ENCODE measurements at places on chromosomes 3 and 15.

GRCh38 chr15:93030430-93031102, 58.4 kb downstream of the RGMA start:
- peak; percentile 45 for DNase-seq

DNA sequence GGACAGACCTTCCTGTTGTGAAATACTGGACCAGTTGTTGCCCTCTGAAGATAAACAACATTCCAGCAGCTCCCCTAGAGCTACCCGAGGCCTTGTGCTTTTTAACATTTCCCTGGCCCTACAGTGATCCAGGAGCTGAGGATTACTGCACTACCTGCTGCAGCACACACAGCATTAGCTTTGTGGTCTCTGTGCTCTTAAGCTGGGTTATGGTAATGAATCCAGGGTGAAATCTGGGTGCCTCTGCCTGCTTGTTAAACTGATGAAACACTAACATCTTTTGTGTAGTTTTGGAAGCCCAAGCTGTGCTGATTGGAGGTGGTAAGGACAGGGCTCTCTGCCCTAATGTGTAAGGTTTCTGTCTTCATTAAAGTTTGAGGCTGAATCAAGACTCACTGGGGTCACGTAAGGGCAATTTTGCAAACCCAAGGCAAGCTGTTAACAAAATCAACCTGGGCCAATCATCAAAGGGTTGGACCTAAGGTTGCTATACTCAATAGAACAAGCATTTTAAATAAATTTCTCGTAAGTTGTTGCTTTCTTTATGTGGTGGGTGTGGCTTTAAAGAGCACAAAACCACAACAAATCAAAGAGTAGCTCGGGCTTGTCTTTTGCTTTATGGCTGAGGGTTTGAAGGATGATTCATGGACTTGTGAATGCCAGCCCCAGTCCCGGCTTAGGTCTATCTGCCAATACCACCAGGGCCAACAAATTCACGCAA, 183.9 kb downstream of the TPRG1 start:
- DNase-seq: no peak

GRCh38 chr15:67405208-67406191, 115.4 kb upstream of the C15orf61 start:
- DNase-seq: no peak

DNA sequence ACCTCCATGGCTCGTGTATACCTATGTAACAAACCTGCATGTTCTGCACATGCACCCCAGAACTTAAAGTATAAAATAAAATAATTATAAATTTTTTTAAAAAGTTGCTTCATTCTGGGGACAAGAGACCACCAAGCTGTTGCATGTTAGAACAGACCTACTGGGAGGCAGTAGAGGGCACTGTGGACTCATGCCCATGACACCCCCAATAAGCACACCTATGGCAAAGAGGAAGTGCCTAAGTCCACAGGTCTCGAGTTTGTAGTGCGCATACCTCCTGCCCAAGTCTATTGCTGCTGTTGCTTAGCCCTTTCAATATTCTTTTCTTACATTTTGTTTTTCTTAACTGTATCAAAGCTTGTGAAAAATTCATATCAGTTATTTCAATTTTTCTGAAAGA, 267.9 kb upstream of the THBS1 start:
- no peak for DNase-seq

- DNase-seq: no peak
Measured at GRCh38 chr3:38354588-38355330, 8.2 kb downstream of the XYLB start.

DNA sequence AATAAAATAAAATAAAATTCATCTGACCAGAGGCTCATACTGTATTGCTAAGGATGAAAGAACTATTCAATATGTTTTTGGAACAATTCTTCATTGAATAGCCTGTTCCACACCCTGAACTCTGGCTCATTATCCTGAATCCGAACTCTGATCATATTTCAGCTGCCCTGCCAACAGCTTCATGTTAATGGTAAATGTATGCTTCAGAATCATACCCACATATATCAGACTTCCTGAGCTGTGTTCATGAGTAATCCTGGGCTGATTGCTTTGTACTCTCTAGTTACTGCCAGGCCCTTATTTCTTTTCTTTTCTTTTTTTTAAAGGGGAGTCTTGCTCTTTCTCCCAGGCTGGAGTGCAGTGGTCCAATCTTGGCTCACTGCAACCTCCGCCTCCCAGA, 11.8 kb downstream of the INO80 start:
- DNase-seq: no peak

- no peak for DNase-seq
Measured at GRCh38 chr3:40173227-40173721, 136.2 kb upstream of the EIF1B start.

DNA sequence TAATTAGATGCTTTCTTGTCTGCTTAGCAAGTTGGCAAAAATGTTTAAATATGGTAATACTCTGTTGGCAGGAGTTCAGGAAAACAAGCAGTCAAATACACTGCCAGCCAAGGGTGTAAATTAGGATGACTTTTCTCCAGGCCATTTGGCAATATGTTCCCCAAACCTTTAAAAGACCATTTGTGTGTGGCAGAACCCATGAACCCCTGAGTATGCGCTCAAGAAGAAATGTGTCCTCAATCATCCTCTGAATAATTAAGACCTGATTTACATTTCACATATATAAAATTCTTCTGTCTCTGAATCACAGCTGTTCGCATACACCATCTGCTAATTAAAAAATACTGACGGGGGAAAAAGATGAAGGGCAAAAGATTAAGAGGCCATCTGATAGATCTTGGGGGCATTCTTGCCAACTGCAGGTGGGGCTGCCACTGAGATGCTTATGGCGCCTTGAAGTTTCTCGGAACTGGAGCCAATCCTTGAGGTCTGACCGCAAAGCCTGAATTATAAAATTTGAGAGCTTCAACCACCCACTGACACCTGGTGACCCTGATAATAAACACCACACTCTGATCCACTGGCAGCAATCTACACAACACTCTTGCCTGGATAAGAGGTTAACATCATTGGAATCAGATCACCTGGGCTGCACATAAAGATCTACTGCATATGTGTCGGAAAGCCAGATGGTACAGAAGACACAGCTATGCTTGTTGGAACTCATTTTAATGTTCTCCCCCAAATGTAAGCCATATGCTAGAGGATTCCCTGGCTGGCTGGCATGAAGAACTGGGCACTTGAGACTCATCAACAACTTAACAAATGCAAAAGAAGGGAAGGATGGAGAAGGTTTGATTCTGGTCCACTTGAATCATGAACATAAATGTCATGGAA, 190.6 kb downstream of the OSBPL10 start:
- DNase-seq: no peak

DNA sequence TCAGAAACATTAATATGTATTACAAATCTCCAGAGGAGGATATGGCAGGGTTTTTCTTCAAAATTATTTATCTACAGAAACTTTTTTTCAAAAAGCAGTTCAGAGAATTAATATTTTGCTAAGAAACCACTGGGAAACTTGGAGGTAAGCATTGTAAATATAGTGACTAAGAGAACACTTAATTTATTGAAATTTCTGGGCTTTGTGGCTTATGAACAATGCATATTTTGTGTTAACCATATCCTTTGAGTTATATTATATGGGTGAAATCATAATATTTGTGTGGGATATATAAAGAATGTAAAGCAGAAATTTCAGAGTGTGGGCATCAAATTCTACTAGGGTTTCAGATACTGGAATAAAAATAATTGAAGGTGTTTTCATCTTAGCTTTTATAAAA, 1059.2 kb downstream of the ZPLD1 start:
- DNase-seq: no peak

DNA sequence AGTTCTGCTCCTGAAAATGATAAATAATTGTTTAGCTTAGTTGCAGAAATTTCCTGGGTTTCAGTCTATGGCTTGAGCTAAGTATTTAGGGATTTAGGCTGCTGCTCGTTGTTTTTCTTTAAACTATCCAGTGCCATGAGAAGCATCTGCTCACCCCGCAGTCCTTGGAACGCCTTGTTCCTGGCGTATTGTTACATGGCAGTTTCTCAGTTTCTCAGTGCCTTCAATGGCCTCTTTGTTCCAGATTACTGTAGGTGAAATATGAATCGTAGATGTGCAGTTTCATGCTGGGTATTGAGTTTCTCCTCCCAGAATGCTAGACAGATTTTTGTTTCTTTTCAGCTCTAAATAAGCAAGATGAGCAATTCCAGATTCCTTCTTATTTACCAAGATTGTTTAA, 269.5 kb upstream of the GBE1 start:
- DNase-seq: no peak

DNA sequence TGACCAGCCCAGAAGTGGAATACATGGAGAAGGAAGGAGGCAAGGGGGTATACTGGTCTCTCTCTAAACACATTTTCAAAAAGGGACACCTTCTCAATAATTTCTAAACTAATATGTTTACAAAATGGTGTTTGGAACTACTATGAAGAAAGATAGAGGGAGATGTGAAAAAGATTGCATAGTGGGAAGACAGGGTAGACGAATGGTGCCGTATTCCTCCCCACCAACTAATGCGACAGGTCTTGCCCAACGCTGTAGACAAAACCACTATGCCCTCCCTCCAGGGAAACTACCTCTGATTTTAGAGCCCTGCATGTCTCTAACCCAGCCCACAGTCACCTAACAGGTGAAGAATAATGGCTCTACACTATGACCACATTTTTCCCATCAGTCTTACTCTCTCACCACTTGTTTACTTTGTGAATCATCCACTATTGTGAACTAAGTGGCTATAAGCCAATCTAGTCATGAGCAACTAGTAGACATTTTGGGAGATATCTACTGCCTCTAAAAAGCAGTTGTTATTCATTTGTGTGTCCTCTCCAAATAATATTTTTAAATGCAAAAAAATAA, 108.2 kb upstream of the UBE2E2 start:
- DNase-seq: no peak

DNA sequence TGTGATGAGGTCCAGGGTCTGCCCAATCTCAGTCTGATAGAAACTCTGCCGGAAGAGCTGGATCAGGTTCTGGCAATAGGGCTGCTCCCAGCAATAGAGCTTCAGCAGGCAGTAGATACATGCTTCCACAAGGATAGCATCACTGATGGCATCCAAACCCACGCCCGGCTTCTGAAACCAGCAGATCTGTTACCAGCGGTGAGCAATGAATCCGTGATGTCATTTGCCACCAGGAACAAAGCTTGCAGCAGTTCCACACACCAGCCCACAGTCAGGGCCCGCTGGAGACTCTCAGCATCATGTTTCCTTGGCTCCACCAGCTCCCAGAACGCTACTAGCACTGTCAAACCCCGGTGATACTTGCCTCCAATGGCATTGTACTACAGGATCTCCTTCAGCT, 19.3 kb upstream of the TTBK2 start:
- no peak for DNase-seq

GRCh38 chr15:63430766-63431451, 49.3 kb upstream of the CA12 start:
- no peak for DNase-seq

GRCh38 chr3:152019508-152019907, 146.1 kb downstream of the SUCNR1 start:
- DNase-seq: no peak

- no peak for DNase-seq
Measured at GRCh38 chr3:180332608-180333007, 269.4 kb upstream of the TTC14 start.

DNA sequence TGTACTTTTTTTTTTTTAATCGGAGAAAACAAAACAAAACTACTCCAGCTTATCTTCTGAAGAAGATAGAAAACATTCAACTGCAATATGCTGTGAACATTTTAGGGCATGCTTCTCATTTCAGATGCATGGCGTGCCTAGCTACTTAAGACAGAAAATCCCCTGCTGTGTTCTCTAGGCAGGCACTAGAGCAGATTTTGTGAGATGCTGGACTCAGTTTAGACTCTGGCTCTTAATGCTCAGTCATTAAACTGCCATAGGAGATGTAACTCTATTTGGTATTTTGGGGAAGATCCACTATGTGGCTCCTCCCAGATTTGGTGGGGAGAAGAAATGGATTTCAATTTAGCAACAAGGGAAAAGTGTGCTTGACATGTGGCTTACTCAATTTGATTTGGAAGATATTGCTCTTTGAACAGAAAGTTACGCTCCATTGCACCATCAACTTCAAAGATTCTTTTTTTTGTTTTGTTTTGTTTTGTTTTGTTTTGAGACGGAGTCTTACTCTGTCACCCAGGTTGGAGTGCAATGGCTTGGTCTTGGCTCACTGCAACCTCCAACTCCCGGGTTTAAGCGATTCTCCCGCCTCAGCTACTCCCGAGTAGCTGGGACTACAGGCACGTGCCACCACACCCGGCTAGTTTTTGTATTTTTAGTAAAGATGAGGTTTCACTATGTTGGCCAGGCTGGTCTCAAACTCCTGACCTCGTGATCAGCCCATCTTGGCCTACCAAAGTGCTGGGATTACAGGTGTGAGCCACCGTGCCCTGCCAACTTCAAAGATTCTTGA, 62.0 kb upstream of the LEKR1 start:
- DNase-seq: no peak

- no peak for DNase-seq
Measured at GRCh38 chr3:12421132-12421531, 63.1 kb upstream of the TSEN2 start.

GRCh38 chr3:45946307-45946706, 3.0 kb downstream of the CXCR6 start:
- no peak for DNase-seq

DNA sequence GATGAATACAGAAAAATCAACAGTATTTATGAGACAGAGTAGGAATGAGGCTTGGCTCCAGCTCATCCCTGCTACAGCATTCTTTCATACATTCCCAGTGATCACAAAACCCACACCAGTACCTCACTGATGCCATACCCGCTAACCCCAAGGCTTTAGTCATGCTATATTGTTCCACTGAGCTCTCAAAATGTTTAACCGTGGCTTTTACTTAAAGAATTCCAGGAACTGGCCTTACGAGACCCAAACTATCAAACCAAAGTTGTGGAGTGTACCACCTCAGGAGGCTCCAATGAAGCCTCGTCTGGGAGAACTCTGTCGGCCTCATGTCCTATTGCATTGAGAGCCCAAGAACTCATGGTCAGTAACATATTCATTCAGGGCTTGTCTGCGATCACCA, 278.9 kb downstream of the ULK4 start:
- no peak for DNase-seq

GRCh38 chr3:172159962-172160538, 120.7 kb downstream of the FNDC3B start:
- DNase-seq: no peak

GRCh38 chr3:58036293-58037032, 28.2 kb downstream of the FLNB start:
- no peak for DNase-seq

DNA sequence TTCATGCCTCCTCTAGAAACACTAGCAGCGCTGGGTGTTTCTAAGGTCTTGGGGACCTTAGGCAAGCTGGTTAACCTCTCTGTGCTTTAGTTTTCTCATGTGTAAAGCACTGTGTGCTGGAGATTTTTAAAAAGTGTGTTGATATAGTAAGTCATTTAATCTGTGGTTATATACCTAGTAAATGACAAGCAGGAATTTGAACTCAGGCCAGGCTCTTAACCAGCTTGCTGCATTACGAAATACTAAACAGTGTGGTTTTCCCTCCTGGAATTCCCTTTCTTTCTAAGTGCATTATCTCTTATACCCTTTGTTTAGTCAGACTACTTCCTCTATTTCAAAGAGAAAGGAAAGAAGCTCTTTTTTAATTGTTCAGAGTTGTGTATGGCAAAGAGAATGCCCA, 26.5 kb downstream of the NEO1 start:
- DNase-seq: no peak
